ENCODE measurements at places on chromosomes 7 and 10. TPM values are rescaled to one million over a fixed set of nuclear protein-coding genes. Genes with fewer than 3 reads are reported as not detected.

The TWIST1 gene
- 0.55 TPM for total RNA-seq

The POU6F2 gene
- total RNA-seq = not detected

The JCAD gene
- total RNA-seq = 0.16 TPM

The GBX1 gene
- total RNA-seq = not detected

The OR2A1 gene
- total RNA-seq = not detected

The PCGF5 gene
- 41.7 TPM for total RNA-seq
